K562 (cell line): ENCODE measurements at places on chromosomes 5 and 9. TPM values are rescaled to one million over a fixed set of nuclear protein-coding genes. Genes with fewer than 3 reads are reported as not detected.

FYB1 gene
- 7.4 and 8.0 TPM in 2 replicates for polyA plus RNA-seq

LCN2 gene
- 0.21 and 0.65 TPM in 2 replicates for polyA plus RNA-seq

WWC1 gene
- polyA plus RNA-seq = not detected in 2 replicates

LMNB1 gene
- 100 and 123 TPM in 2 replicates for polyA plus RNA-seq

FANCG gene
- 39.0 and 43.9 TPM in 2 replicates for polyA plus RNA-seq

TAF11L10 gene
- 0.20 TPM in 1 of 2 replicates, not detected in the other for polyA plus RNA-seq

EIF4EBP3 gene
- 3.4 and 4.0 TPM in 2 replicates for polyA plus RNA-seq

NR5A1 gene
- not detected in 2 replicates for polyA plus RNA-seq

SPATA6L gene
- 0.21 and 0.31 TPM in 2 replicates for polyA plus RNA-seq

BAG1 gene
- polyA plus RNA-seq = 103 and 120 TPM in 2 replicates

FOXD1 gene
- polyA plus RNA-seq = 0.20 TPM in 1 of 2 replicates, not detected in the other

SLCO4C1 gene
- 0.20 and 0.22 TPM in 2 replicates for polyA plus RNA-seq

CNTFR gene
- not detected in 2 replicates for polyA plus RNA-seq

PPP3R2 gene
- polyA plus RNA-seq = not detected in 2 replicates

MEF2C gene
- 25.1 and 28.8 TPM in 2 replicates for polyA plus RNA-seq

LVRN gene
- polyA plus RNA-seq = 3.2 and 5.3 TPM in 2 replicates

PCDHGA7 gene
- polyA plus RNA-seq = 0.03 TPM in 1 of 2 replicates, not detected in the other

TCOF1 gene
- 53.9 and 64.1 TPM in 2 replicates for polyA plus RNA-seq

TERT gene
- polyA plus RNA-seq = 2.2 and 4.5 TPM in 2 replicates

SLC24A2 gene
- 0.09 TPM in 2 replicates for polyA plus RNA-seq

PAEP gene
- polyA plus RNA-seq = 0.70 and 0.90 TPM in 2 replicates

ABHD17B gene
- 8.8 and 10.4 TPM in 2 replicates for polyA plus RNA-seq

PARP8 gene
- not detected in 2 replicates for polyA plus RNA-seq

NUTM2G gene
- polyA plus RNA-seq = not detected in 2 replicates

PCDHA11 gene
- not detected in 2 replicates for polyA plus RNA-seq

APBA1 gene
- polyA plus RNA-seq = not detected in 2 replicates

PCDHGA2 gene
- polyA plus RNA-seq = 0.18 and 0.27 TPM in 2 replicates

PCDHGB7 gene
- polyA plus RNA-seq = not detected in 2 replicates
